ENCODE measurements at places on chromosomes 13 and 19. TPM values are rescaled to one million over a fixed set of nuclear protein-coding genes. Genes with fewer than 3 reads are reported as not detected.

DNA sequence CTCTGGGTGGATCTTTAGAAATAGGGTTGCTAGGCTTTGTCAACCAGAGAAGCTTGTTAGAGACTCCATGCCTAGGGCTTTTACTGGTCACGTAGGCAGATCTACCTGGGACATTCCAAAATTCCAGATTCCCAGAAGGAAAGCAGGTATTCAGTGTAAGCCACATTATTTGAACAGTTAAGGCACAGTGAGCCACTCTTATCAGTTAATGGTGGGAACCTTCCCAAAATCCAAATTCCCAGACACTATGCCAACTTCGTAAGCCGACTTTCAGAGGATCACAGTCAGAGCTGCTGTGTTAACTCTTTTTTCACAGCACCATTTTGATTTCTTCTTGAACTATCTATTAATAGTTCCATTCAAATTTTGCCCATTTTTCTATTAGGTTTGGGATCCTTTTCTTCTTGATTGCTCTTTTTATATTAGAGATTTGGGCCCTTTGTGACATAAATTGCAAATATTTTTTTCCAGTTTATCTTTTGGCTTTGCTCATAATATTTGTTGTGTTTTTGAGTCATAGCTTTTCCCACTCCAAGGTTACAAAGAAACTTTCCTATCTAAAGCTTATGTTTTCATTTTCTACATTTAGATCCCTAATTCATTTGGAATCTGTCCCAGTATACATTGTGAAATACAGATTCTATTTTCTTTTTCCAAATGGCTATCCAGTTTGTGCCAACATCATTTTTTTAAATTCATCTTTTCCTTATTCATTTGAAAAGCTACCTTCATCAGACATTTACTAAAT is 77.3 kb downstream of the DHRS12 start:
- no peak overlapping the region for H3K27ac ChIP-seq
- H3K4me1 ChIP-seq, result peaks cover 22% of the 10 kb centered on the region
- DNase-seq, result no peak
- no peak overlapping the region for H3K4me3 ChIP-seq
- H3K36me3 ChIP-seq, result peaks cover 7% of the 10 kb centered on the region
- H3K27me3 ChIP-seq, result no peaks in the 10 kb centered on the region

GRCh38 chr13:105602956-105603670 is 932.3 kb downstream of the EFNB2 start:
- H3K27ac ChIP-seq, result no peak overlapping the region
- no peaks in the 10 kb centered on the region for H3K4me1 ChIP-seq
- H3K4me3 ChIP-seq, result no peak overlapping the region

Gene COMMD6
- 160 TPM for total RNA-seq

GRCh38 chr13:72296246-72296645 is 429.2 kb upstream of the DACH1 start:
- H3K4me1 ChIP-seq, result no peaks in the 10 kb centered on the region
- no peak overlapping the region for H3K27ac ChIP-seq
- no peak for DNase-seq

- no peaks in the 10 kb centered on the region for H3K27me3 ChIP-seq
- DNase-seq, result no peak
- peaks cover 11% of the 10 kb centered on the region for H3K4me1 ChIP-seq
- no peaks in the 10 kb centered on the region for H3K36me3 ChIP-seq
- no peak overlapping the region for H3K4me3 ChIP-seq
Observed at GRCh38 chr19:45578861-45579260, 5.7 kb downstream of the OPA3 start.

- DNase-seq, result no peak
- no peak overlapping the region for H3K27ac ChIP-seq
- H3K4me1 ChIP-seq, result no peaks in the 10 kb centered on the region
Observed at GRCh38 chr13:100753376-100753775, 78.8 kb upstream of the TMTC4 start.

Gene OR7C1
- not detected for total RNA-seq

Gene DKKL1
- total RNA-seq, result not detected

DNA sequence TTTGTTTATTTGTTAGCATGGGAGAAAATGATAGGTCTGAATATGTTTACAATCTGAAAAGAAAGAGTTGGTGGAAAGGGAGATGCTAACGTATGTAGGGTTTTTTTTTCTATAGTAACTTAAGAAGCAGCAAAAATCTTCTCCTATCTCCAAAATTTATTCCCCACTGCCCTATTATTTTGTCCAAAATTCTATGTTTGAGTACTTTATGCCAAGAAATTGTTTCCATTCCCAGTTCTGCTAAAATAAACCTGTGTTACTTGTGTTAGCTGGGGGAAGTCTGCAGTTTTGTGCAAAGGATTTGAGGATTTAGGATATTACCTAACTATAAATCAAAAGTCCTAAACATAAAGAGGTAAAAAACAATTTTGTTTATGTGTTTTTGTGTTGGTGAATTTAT is 2770.4 kb upstream of the PCDH20 start:
- H3K36me3 ChIP-seq, result no peaks in the 10 kb centered on the region
- no peak overlapping the region for H3K4me3 ChIP-seq
- no peaks in the 10 kb centered on the region for H3K27me3 ChIP-seq

Gene KIR2DL4
- 2.2 TPM for total RNA-seq

- H3K4me3 ChIP-seq, result no peak overlapping the region
Observed at GRCh38 chr13:19050901-19051300, 130.7 kb downstream of the TUBA3C start.
